ENCODE measurements at places on chromosomes 13 and 19. TPM values are rescaled to one million over a fixed set of nuclear protein-coding genes. Genes with fewer than 3 reads are reported as not detected.
A peak's percentile ranks its signal among the peaks of the same experiment; 100 is the strongest.

DNA sequence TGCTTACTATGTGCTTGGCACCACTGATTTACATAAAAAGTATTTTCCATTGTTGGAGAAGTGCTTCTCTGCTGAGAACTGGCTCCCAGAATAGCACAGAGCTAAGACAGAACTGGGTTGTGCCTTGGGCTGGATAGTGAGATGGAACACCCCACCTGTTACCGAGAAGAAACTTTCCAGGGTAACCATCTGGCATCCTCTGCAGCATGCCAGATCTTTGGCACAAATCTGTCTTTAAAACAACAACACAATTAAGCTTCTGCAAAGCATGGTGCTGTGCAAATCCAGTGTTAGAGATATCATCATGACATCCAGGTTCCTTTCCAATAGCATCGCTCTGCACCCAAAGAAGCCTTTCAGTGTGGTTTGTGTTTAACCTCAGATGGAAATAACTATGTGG is 202.5 kb upstream of the RFC3 start:
- H3K27ac ChIP-seq, result peak overlapping the region; percentile 55
- H3K4me3 ChIP-seq, result no peak overlapping the region
- H3K36me3 ChIP-seq, result no peaks in the 10 kb centered on the region
- DNase-seq, result no peak
- no peaks in the 10 kb centered on the region for H3K27me3 ChIP-seq

- no peaks in the 10 kb centered on the region for H3K36me3 ChIP-seq
- no peak overlapping the region for H3K27ac ChIP-seq
- H3K27me3 ChIP-seq, result no peaks in the 10 kb centered on the region
- no peak for DNase-seq
Measured at GRCh38 chr13:69947582-69947981, 160.0 kb upstream of the ATXN8OS start.

GRCh38 chr19:12875086-12875485 is 6.2 kb downstream of the DNASE2 start:
- H3K27ac ChIP-seq, result no peak overlapping the region
- peaks cover 9% of the 10 kb centered on the region for H3K27me3 ChIP-seq
- no peak overlapping the region for H3K4me3 ChIP-seq
- H3K4me1 ChIP-seq, result peaks cover 10% of the 10 kb centered on the region
- no peak for DNase-seq

DNA sequence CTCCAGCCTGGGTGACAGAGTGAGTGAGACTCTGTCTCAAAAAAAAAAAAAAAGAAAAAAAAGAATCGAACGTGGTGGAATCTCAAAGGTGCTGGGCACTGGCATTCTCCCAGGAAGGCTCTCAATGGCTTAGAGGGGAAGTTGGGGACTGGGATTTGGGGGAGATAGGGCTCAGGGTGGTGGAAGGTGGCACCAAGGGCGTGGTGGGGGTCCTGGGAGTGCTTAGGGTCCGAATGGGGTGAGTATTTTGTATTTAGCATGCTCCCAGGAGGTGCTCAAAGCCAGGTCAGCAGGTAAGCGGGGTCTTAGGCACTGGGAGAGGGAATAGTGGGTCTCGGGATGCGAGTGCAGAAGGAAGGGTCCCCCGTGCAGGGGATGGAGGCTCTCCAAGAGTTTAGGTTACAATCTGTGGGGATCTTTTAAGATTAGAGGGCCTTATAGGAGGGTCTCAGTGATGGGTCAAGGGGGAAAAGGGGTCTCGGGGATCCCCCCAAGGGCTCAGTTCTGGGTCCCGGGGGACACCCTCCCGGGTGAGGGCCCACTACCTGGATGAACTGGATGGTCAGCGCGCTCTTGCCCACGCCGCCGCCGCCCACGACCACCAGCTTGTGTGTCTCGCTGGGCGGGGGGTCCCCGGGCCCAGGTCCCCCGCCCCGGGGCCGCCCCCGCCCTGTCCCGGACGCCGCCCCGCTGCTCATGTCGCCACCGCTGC is 386 bp downstream of the RRAS start:
- DNase-seq, result no peak
- peak overlapping the region; percentile 98 for H3K4me3 ChIP-seq
- H3K36me3 ChIP-seq, result peaks cover 20% of the 10 kb centered on the region

GRCh38 chr19:50465000-50465399 is 11.3 kb upstream of the EMC10 start:
- DNase-seq, result no peak
- H3K4me1 ChIP-seq, result no peaks in the 10 kb centered on the region
- H3K27ac ChIP-seq, result no peak overlapping the region
- H3K27me3 ChIP-seq, result peaks cover 62% of the 10 kb centered on the region
- no peaks in the 10 kb centered on the region for H3K36me3 ChIP-seq

- no peaks in the 10 kb centered on the region for H3K36me3 ChIP-seq
- peaks cover 91% of the 10 kb centered on the region for H3K27me3 ChIP-seq
- peak overlapping the region; percentile 54 for H3K4me3 ChIP-seq
- DNase-seq, result peak; percentile 50
- H3K4me1 ChIP-seq, result peaks cover 34% of the 10 kb centered on the region
Measured at GRCh38 chr19:53977991-53978731, 13.3 kb upstream of the CACNG6 start.

GRCh38 chr13:111411151-111411858 is 90.9 kb downstream of the TEX29 start:
- no peaks in the 10 kb centered on the region for H3K4me1 ChIP-seq
- no peak overlapping the region for H3K27ac ChIP-seq
- peak overlapping the region; percentile 11 for H3K4me3 ChIP-seq
- H3K27me3 ChIP-seq, result peaks cover 100% of the 10 kb centered on the region
- H3K36me3 ChIP-seq, result no peaks in the 10 kb centered on the region

GRCh38 chr13:84234416-84234815 is 352.1 kb upstream of the SLITRK1 start:
- no peak overlapping the region for H3K27ac ChIP-seq
- no peaks in the 10 kb centered on the region for H3K36me3 ChIP-seq
- no peaks in the 10 kb centered on the region for H3K4me1 ChIP-seq
- no peak for DNase-seq

PSG5 gene
- not detected for total RNA-seq

ZIC2 gene
- total RNA-seq, result not detected
